NAMALWA (cell line): ENCODE measurements at places on chromosomes 12 and 14.

DNA sequence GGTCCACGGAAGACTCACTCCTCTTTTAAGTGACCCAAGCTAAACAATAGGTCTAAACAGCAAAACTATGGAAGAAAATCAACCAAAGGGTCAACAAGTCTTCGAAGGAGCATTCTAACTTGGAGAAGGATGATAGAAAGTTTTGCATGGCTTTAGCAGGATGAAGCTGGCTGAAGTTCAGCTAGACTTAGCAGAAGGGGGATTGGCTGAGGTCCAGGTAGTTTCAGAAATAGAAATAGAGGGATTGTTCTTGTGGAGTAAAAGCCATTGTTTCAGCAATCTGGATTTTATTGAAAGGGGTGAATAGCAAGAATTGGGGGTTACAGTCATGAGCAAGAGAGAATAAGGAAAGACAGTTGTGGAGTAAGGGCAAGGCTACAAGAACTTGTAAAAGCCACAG, 84.7 kb upstream of the TSPAN8 start:
- DNase-seq, result no peak

DNA sequence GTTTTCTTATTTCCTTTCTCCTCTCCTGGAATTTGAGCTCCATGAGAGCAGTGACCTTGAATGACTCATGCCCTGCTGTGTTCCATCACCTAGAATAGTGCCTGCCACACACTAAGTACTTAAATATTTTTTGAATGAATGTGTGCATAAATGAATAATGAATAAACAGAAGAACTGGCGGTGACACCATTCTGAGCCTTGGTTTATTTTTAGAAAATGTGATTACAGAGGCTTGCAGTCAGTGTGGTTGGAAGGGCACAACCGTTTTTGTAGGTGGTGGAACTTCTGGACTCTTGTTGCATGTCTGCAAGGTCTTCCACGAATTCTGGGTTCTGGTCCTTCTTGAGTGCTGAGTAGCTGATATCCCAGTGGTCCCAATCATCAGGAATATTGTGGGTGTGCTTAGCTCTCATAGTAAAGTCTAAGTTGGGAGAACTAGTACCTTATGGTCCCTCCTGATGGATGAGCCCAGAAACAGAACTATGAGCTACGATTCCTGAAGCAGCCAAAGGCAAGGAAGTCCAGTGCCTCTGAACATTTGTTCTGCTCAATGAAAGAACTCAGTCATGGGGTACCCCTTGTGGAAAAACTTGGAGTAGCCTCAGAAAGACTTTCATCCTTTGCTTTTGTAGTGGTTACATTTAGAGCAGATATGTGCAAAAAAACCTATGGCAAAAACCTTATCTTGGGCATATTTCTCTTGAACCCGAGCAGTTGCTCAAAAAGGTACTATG, 28.8 kb upstream of the BHLHE41 start:
- no peak for DNase-seq

- DNase-seq, result no peak
Measured at GRCh38 chr14:25371068-25371467, 321.1 kb upstream of the STXBP6 start.

DNA sequence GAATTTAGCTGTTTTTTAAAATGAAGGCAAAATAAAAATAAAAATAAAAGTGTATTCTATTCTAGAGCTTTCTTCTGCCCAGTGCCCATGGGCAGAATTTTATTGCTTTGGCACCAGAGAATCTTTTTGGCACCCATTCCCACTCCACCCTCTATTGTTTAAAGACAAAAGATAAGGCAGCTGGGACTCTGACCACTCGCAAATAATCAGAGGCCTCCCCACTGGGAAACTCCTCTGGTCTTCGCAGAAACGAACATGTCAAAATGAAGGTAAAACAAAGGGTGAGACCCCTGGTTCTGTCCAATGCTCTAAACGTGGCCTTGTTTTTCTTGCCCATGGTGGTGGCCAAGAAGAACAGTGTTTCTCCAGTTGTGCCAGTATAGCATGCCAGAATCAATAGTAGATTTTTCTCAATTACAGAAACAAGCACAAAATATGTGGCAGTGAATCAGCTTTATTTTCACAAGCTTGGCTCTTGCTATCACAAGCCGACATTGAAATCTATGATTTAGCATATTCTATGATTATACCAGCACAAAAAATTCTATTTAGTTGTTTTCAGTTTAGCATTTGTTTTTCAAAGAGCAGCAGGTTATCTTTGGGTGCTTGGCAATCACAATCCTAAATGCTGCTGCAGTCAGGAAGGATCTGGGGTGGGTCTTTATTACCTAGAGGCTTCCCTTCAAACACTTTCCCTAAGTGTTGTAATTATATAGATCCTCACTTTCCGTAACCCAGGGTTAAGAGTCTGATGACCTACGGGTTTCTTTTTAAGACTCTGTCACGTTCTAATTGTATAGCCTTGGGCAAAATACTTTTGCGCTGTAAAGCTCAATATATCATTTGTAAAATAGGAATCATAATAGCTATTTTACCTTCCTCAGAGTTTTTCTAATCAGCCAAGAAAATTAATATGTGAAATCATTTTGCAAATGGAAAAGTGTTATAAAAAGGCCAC, 50.5 kb downstream of the KITLG start:
- no peak for DNase-seq
